Trophoblast cell (in vitro differentiated cells and primary cell): ENCODE measurements at places on chromosomes 16 and 17.

DNA sequence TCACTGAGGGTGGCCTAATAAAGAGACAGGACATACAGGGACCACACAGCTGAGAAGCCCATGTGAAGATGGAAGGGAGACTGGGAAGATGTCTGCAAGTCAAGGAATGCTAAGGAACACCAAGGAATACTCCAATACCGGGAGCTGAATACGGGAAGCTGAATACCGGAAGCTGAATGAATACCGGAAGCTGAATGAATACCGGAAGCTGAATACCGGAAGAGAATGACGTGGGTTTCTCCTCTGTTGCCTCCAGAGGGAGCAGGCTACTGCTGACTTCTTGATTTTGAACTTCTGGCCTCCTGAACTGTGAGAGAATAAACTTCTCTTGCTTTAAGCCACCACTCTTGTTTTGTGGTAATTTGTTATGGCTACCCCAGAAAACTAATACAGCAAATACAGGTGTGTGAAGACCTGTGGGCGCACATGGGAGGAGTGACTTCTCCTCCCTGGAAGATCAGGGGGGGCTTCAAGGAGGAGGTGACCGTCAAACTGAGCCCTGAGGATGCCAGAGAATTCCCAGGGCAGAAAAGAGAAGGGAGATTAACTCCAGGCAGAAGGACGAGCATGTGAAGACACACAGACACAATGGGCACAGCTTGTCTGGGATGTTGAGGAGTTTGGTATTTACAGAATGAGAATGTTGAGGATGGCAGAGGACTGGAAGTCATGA lies 259.9 kb downstream of the IRF8 start:
- no peak for DNase-seq

GRCh38 chr17:259341-259976 lies 78.0 kb upstream of the DOC2B start:
- no peak for DNase-seq

DNA sequence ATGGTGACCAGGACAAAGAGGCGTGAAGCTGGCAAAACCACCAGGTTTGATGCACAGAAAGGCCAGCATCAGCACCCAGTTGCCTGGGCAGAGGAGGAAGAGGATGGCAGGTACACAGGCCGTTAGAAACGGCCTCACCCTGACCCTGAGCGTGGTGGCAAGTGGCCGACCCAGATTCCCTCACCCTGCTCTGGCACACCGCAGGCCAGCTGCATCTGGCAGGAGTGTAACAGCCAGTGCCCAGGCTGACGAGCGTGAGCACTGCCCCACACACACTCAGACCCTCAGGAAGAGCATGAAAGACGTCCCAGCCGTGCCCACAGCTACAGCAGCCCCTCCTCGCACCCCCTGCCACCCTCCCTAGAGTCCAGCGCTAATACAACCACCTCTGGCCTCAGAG lies 82.0 kb downstream of the ANKRD11 start:
- no peak for DNase-seq

- DNase-seq: no peak
Measured at GRCh38 chr16:50389900-50390299, 21.1 kb upstream of the BRD7 start.

- DNase-seq: no peak
Measured at GRCh38 chr16:55421226-55421625, 57.8 kb upstream of the MMP2 start.

DNA sequence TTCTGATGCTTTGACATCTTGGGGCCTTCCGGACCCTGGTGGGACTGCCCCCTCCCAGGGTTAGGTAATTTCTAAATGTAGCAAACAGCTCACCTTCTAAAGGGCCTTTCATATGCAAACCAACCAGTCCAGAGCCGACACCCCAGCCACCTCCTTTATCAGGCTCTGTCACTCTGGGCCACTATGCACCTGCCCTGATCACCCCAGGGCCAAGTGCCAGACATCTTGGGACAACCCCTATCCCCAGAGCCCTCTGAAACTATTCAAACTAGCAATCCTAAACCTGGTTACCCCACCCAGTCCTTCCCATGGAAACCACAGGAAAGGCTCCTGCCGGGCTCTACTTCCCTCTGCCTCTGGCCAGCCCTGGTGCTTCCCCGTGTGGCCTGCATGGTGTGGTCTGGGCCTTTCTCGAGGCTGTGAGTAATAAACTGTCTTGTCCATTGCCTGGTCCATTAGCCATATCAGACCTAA lies 91.2 kb upstream of the TNRC6C start:
- DNase-seq: no peak
